ENCODE measurements at places on chromosomes 5 and 9. TPM values are rescaled to one million over a fixed set of nuclear protein-coding genes. Genes with fewer than 3 reads are reported as not detected.

DNA sequence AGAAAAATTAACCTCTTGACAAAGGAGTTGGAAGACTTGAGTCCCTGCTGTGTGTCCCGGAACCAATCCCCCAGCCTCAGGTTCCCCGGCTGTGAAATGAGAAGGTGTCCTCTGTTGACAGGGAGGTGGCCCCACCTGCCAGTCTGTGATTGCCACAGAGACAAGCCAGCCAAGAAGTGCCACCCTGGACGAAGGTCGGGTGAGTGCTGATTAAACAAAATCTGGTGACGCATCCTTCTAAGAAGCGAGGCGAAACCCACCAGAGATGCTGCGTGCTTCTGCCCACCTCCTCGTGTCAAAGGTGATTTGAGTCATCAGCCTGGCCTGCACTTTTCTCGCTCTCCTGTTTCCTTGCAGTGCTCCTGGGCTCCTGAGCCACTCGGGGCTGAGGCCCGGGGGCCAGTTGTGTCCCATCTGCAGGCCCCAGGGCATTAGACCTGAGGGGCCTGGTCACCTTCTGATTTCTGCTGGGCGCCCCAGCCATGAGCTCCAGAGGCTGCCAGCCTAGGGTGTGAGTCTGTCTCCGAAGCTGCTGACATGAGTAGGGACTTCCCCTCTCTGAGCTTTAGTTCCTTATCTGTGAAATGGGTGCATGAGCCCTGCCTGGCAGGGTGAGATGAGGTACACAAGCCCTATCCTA, 28.7 kb downstream of the NEK6 start:
- no peak for DNase-seq

DNA sequence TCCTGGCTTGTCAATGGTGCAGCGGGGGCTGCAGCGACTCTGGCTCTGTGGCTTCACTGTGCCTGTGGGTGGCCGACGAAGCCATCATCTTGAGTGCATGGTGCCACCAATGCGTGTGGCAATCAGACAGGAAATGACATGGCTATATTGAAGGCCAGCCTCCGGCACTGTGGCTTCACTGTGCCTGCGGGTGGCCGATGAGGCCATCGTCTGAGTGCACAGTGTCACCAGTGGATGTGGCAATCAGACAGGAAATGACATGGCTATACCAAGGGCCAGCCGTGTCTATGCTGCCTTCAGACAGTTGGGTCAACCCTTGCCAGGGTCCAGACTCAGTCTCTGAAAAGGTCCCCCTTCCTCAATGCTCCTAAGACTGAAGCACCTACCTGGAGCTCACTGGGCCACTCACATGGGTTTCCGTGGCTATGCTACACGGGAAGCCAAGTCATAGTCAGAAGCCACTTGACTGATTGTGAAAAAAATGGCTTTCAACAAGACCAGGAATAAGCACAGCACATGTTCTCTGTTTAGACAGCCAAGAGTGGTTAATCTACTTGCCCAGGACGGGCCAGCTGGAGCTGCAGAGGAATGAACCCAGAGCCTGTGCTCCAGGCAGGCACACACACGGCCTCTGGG, 67.5 kb upstream of the S1PR3 start:
- DNase-seq, result no peak

DNA sequence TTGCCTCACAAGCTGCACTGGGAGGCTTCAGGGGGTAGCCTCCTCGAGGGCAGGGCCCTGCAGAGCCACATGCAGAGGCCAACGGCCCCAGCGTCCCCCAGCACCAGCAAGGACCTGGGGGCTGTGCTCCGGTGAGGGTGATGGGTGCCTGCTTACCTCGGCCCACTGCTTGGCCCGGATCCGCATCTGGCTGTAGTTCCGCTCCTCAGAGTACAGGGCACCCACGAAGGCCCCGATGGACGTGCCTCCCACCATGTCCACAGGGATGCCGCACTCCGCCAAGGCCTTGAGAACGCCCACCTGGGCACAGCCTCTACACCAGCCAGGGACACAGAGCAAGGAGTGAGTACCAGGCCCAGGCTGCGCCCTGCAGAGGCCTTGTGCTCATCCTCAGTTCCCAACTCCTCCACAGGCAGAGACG, 8.0 kb upstream of the NSMF start:
- peak; percentile 10 for DNase-seq

- no peak for DNase-seq
These were observed 417 bp downstream of the GABBR2 start for GRCh38 chr9:98708103-98708932.

GRCh38 chr5:63310644-63311043, 651.6 kb downstream of the HTR1A start:
- no peak for DNase-seq

GRCh38 chr5:77774981-77775789, 954 bp downstream of the TBCA start:
- no peak for DNase-seq

GRCh38 chr5:179187681-179188575, 127.8 kb downstream of the ZNF354C start:
- no peak for DNase-seq

- no peak for DNase-seq
These were observed 88.6 kb upstream of the RASGRF2 start for GRCh38 chr5:80871541-80871961.

GRCh38 chr5:75509956-75510355, 1.5 kb downstream of the CERT1 start:
- DNase-seq, result no peak

- no peak for DNase-seq
These were observed 20.9 kb downstream of the TRAF2 start for GRCh38 chr9:136907011-136907914.

DNA sequence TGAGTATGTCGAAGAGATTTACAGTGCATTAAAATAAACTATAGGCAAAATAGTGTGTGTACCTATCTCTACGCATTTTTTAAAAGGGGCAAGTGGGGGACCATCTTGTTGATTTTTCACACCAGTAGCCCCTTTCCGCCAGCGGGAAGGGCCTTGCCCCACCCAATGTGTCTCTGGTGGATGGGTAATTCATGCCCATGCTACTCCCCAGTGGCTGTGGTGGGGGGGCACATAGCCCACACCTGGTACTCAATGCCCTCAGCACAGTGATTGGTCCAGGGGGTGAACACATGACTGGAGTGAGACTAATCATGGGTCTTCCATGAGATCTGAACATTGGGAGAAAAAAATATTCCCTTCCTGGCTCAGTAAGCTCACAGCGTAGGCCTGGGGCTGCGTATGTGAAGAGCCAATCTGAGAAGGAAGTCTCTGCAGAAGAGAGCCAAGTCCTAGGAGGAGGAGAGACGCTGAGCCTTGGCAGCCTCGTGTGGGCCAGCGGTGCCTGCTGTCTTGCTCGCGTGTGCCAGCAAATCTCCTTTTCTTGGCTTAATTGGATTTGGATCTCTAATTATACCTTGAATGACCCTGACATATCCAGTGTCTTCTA, 103.4 kb downstream of the ADAMTS2 start:
- no peak for DNase-seq

DNA sequence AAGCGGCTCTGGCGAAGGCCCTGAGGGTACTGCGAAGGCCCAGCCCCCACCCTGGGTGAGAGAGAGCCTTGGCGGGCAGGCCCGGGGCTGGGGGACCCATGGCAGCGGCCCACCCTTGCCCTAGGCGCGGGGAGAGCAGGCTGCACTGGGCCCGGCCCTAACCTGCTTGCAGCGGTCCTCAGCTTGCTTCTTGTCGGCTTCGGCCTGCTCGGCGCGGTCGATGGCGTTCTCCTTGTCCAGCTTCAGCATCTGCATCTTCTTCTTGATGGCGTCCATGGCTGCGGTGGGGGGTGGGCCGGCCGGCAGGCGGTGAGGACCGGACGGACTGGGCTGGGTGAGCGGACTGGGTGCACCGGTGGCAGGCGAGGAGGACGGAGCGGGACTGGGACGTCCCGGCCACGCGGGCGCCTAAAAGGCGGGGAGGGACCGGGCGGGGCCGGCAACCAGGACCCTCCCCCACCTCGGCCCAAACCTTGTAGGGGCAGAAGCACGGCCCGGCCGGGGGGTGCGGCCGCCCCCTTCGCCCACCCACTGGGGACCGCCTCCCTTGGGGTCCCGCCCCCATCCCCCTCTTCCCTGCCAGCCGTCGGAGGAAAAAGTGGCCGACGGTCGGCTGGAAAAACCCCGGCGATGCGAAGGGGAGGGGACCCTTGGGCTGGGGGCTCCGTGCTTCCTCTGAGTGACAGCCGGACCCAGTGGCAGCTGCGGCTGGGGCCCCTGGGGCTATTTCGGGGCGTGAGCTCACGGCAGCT, at the start of gene TPM2:
Gene TPM2 (minus strand): TSS at position 384 of the 752 bp plus-strand sequence. CDS start 108 bp downstream, at position 276.
- no peak for DNase-seq

- DNase-seq, result no peak
These were observed 393.1 kb downstream of the TAF11L14 start for GRCh38 chr5:18027241-18027867.

DNA sequence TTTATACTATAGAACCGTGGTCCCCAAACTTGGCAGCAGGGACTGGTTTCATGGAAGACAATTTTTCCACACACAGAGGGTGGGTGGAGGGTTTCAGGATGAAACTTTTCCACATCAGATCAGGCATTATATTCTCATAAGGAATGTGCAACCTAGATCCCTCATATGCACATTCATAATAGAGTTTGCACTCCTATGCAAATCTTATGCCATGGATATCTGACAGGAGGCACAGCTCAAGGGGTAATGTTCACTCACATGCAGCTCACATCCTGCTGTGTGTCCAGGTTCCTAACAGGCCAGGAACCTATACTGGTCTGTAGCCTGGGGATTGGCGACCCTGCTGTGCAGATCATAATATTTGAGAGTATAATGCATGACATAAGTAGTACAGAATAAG, 1802.2 kb upstream of the ACO1 start:
- no peak for DNase-seq

GRCh38 chr9:78620764-78621163, 323.8 kb downstream of the PSAT1 start:
- DNase-seq, result no peak

GRCh38 chr5:58852566-58852965, 269.7 kb downstream of the RAB3C start:
- no peak for DNase-seq

DNA sequence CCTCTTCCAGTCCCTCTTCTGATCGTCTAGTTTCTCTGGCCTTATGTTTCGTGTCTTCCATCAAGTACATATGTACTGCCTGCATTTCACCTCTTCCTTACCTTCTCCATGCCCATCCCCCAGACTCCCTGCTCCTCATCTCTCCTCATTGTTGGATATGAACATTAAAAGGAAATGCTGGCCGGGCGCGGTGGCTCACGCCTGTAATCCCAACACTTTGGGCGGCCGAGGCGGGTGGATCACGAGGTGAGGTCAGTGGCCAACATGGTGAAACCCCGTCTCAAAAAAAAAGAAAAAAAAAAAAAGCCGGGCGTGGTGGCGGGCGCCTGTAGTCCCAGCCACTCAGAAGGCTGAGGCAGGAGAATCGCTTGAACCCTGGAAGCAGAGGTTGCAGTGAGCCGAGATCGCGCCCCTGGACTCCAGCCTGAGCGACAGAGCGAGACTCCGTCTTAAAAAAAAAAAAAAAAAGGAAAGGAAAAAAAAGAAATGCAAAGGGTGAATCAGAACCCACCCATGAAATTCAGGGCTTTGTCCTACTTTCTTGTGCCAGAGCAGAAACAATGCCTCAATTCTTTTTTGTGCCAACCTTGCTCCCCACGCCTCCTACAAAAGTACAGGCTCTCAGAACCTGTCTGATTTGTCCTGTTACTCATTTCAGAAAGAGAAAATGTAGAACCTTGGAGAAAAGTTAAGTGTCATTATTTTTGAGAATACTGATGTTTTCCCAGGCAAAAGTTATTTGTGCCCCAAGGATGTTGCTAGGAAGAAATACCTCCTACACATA, 1.5 kb upstream of the ZFR start:
- no peak for DNase-seq

- no peak for DNase-seq
These were observed 334.0 kb downstream of the PSAT1 start for GRCh38 chr9:78630966-78631365.

- no peak for DNase-seq
These were observed 1.2 kb downstream of the CXXC5 start for GRCh38 chr5:139649082-139649991.

- no peak for DNase-seq
These were observed 91.1 kb upstream of the STARD4 start for GRCh38 chr5:111603446-111603827.

DNA sequence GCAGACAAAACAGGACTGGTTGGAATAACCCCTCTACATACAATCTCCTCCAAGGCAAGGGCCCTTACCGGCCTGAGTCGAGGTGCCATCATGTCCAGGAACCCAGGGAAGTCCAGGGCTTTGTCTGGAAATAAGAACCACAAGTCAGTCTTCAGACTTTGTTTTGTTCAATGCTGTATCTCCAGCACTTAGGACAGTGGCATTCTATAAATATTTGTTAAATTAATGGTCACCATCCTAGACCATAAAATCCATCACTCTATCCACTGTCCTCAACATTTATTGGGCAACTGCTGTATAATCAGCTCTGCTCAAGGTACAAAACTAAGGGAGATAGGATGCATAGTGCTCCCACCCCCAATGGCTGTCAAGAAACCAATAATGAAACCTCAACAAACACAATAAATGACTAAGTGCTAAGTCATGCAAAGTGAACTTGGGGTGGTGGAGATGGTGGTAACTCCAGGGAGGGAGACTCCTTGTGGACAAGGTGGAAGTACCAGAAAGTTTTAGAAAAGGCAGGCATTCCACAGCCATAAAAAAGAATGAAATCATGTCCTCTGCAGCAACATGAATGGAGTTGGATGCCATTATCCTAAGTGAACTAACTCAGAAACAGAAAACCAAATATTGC, 5.0 kb downstream of the RELL2 start:
- DNase-seq, result no peak

DNA sequence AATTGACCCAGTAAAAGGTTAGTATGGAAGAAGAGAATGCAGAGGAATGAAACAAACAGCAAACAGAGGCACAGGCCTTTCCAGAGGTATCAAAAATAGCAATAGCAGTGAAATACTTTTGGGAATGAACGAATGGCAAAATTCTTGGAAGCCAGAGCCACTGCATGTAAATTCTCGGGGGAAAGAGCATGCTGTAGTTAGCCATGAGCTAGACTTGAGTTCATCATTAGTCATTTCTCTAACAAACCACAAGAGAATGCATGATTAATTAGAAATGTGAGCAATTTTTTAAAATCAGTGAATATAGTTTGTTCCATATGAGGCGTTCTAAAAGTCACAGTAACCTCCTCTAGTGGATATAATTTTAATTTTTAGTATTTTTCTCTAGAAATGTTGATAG, 170.3 kb upstream of the PRR16 start:
- no peak for DNase-seq

DNA sequence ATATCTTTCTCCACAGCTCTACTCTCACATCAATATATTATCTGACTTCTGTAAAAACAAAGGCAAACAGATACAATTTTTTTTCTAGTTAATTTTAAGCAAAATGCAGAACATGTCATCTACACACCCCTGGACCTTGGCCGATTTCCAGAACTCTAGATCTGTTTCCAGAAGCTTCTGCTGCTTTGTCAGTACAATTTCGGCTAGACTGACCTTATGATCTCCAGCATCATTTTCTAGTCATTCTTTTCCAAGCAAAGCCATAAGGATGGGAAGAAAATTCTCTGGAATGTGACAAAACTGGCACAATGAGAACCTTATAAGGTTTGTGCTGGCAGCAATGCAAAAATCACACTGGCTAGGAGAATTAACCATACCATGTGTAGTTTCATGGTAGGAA, 132.8 kb upstream of the MPDZ start:
- no peak for DNase-seq

GRCh38 chr5:143636931-143637528, 174.9 kb upstream of the HMHB1 start:
- no peak for DNase-seq

Gene LRRC70
- total RNA-seq, result 4.6 TPM

Gene ENTREP1
- total RNA-seq, result 6.3 TPM

Gene HNRNPA0
- 17.0 TPM for total RNA-seq

Gene CCNI2
- not detected for total RNA-seq

Gene MEGF10
- total RNA-seq, result 0.98 TPM

Gene PCA3
- total RNA-seq, result not detected

Gene LCN12
- total RNA-seq, result 5.4 TPM

Gene OBP2B
- total RNA-seq, result not detected

Data from tibial nerve (tissue), 4 donors.